ENCODE measurements at places on chromosomes 4 and X.
A peak's percentile ranks its signal among the peaks of the same experiment; 100 is the strongest.

- DNase-seq = no peak
Observed at GRCh38 chr4:648579-649292, 23.4 kb downstream of the PDE6B start.

DNA sequence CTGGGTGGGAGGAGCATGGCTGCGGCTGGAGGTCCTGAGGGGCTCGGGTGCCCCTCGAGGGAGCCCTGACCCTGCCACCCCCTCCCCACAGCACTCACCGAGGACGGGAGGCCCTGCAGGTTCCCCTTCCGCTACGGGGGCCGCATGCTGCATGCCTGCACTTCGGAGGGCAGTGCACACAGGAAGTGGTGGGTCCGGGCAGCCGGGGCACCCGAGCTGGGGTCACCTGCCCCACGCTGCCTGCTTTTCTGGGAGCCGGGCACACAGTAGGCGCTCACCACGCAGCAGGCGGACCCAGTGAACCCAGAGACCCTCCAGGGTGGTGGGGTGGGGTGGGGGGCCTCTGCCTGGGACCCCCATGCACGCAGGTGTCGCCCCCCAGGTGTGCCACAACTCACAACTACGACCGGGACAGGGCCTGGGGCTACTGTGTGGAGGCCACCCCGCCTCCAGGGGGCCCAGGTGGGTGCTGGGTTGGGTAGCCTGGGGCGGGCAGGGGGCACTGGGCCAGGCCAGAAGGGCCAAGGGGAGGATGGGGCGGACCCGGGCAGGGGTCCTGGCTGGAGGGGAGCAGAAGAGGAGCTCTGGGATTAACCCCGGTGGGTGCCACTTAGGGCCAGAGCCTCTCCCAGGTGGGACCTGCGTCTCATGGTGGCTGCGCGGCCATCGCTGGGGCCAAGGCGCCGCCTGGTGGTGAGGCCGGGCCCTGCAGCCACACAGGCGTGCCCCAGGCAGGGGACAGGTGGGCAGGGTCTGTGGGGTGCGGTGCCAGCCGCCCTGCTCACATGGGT lies 1.4 kb downstream of the HGFAC start:
- peak; percentile 71 for DNase-seq

GRCh38 chr4:36388710-36389109 lies 107.3 kb downstream of the DTHD1 start:
- DNase-seq = no peak

- DNase-seq = no peak
Observed at GRCh38 chrX:69556060-69557011, 52.2 kb downstream of the NALF2 start.

GRCh38 chrX:39645178-39645895 lies 452.4 kb downstream of the BCOR start:
- DNase-seq = no peak

- no peak for DNase-seq
Observed at GRCh38 chr4:7653510-7654369, 219.0 kb upstream of the PSAPL1 start.

GRCh38 chr4:152094970-152095700 lies 334.3 kb upstream of the GATB start:
- DNase-seq = no peak
